NCI-H1417 treated with DMSO at 0.1 percent for 48 hours (cell line): ENCODE measurements at places on chromosomes 5 and 9.

- DNase-seq, result no peak
Measured at GRCh38 chr5:113003763-113004162, 27.2 kb downstream of the DCP2 start.

- no peak for DNase-seq
Measured at GRCh38 chr9:95970317-95970716, 94.8 kb downstream of the ERCC6L2 start.

GRCh38 chr9:124122813-124123462 is 111.4 kb downstream of the LHX2 start:
- no peak for DNase-seq

DNA sequence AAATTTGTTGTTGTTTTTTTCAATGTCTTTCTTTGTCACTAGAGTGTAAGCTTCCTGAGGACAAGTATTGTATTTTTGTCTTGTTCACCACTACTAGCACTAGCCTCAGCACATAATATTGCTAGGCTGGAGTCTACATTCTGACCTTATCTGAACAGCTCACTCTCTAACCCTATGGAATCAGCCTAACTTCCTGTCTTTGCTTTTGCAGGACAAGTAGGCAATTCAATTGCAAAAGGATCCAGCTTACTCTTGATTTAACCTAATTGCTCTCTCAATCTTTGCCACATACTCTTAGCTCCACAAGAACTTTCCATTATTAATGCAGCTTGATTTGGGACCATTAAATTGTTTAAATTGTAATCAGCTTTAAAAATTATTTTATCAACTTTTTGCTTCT is 308.5 kb downstream of the MAN2A1 start:
- no peak for DNase-seq

DNA sequence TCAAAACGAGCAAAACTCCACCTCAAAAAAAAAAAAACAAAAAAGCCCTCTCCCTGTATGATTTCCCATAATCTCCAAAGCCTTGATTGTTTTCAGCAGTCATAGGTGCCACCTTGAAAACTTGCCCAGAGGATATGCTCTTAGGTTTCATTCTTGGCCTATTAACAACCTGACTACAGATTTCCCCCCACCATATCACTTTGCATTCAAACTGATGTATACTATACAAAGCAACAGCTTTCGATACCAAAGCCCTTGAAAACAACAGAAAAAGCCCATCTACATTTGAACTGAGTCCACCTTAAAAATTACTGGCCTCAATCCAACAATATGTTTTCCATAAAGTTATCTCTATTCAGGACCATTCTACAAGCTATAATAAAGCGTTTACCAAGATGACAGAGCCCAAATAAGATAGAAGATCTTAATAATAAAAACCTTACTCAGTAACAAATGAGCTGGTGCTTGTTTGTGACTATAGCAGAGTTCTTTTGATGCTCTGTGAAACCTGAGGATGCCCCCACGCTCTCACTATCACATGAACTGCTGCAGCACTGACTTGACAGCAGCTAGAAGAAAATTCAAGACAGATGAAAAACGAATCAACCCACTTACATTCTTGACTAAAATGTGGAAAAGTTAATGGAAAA is 44.4 kb downstream of the FNBP1 start:
- DNase-seq, result no peak

DNA sequence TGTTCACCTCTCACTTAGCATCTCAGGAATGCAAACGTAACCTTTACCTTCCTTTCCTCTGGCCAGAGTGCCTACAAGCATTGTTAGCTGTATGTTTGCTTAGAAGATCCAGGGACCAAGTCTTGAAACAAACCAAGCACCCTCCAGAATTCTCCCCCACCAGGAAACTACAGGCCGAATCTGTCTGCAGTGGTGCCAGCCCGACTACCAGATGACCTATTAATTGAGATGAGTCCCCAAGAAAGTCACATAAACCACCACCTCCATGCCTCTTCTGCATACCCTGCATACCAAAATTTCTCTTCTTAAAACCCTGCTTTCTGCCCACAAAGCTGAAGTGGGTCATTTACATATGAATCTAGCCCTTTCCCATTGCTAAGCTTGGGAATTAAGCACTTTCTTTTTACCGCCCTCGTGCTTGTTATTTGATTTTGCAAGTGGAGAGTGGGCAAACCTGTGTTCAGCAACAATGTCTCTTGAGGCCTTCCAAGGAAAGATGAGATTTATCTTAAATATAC is 1239.1 kb downstream of the CDH12 start:
- no peak for DNase-seq

GRCh38 chr9:95627802-95628201 is 111.0 kb upstream of the PTCH1 start:
- DNase-seq, result no peak
